ENCODE measurements at places on chromosomes 1 and 21.

GRCh38 chr21:34129039-34129891 is 55.9 kb downstream of the MRPS6 start:
- peak; percentile 58 for DNase-seq

DNA sequence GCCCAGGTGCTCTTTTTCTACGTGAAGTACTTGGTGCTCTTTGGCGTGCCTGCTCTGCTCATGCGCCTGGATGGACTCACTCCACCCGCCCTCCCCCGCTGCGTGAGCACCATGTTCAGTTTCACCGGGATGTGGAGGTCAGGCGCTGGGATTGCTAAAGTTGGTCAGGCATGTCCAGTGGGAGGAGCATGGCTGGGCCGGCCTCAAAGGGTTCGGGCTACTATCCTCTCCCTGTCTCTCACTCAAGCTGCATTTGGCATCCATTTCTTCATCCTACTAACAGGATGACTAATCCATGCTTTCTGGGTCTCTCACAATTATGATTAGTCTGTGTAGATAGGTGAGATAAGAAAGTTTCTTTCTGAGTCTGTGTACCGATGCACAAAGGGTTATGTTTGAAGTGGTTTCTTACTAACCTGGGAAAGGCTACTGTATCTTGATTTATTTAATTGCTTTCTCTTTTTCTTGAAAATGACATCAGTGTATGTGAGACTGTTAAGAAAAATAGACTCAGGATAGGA is 135.9 kb downstream of the HHAT start:
- no peak for DNase-seq

DNA sequence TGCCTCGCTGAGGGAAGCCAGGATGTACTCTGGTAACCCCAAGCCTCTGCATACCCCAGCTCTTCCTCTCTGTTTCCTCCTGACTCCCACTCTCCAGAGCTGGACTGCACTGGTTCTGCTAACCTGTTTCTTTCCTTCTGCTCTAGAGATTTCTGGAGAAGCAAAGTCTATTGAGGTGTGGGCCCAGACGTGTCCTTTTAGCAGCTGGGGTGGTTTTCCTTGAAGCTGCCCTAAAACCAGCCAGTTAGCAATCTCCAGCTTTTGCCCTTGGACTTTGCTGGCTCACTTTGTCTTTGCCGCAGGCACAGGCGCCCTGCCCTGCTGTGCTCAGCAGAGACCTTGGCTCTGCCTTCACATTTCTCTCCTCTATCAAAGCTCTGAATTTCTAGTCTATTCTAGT is 171.8 kb upstream of the IVNS1ABP start:
- no peak for DNase-seq

- no peak for DNase-seq
Observed at GRCh38 chr1:10773851-10774614, 22.4 kb downstream of the CASZ1 start.

DNA sequence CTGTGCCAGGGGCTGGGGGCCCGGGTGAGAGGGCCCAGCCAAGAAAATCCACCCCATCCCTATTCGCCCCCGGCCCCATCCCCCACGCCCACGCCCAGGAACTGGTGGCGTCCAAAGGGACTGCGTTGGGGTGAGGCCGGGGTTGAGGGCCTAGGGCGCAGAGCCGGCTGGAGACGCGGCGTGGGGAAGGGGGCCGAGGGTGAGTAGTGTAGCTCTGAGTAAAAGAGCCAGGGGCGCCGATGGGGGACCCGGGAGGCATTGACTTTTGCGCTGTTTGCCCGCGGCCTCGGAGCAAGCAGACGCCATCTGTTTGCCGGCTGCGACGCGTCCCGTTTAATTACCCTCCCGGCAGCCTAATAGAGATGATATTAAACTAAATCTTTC is 3.5 kb upstream of the DMRTA2 start:
- no peak for DNase-seq

GRCh38 chr1:38456531-38456876 is 403.1 kb downstream of the RRAGC start:
- no peak for DNase-seq

- peak; percentile 89 for DNase-seq
Observed at GRCh38 chr1:234963180-234963903, 165.3 kb downstream of the TOMM20 start.

GRCh38 chr1:1035291-1035943 is 15.5 kb downstream of the AGRN start:
- no peak for DNase-seq

DNA sequence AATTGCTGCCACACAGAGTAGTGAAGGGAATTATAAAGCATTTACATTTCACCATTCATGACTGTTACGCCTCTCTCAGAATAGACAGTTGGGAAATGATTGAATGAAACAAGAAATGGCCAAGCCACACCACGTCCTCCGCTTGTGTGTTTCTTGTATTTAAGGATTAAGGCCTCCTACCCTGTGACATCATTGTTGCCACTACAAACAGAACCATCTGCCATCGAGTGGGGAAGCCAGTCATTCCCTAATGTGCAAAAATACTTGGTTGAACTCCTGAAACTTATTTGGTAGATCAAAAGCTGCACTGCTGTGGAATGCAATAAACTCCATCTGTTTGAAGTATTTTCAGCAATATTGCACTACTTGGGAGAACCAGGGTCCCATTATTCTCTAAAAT is 99.0 kb upstream of the C1orf105 start:
- DNase-seq: no peak

DNA sequence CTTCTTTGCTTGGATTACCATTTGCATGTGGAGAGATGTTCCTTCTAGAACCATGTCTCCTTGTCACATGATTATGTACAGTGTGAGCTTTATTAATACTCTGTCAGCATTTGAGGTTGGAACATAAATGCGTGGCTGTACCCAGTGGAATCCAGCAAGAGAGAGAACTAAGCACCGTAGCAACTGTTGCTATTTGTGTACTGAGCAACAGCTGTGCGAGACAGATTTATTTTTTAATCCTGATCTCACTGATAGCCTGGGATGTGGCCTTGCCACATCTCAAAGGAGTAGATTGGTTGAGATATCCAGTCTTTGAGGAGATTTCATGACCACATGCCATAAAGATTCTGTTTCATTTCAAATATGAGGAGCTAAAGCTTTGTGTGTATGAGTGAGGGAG is 43.4 kb downstream of the KIF1B start:
- DNase-seq: no peak

DNA sequence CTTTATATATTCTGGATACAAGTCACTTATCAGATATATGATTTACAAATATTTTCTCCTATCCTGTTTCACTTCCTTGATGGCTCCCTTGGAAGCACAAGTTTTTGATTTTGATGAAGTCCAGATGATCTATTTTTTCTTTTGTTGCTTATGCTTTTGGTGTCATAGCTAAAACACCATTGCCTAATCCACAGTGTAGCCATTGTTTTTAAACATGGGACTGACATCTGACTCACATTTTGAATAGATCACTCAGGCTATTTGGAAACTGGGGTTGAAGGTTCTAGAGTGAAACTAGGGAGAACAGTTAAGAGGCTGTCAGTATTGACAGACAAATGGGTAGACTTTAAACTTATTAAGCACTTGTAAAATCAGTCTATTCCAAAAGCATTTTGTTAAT is 16.6 kb downstream of the AK4 start:
- DNase-seq: no peak

- no peak for DNase-seq
Observed at GRCh38 chr21:45161038-45161945, 86.9 kb downstream of the ADARB1 start.

GRCh38 chr1:60963167-60963940 is 119.0 kb upstream of the NFIA start:
- no peak for DNase-seq

DNA sequence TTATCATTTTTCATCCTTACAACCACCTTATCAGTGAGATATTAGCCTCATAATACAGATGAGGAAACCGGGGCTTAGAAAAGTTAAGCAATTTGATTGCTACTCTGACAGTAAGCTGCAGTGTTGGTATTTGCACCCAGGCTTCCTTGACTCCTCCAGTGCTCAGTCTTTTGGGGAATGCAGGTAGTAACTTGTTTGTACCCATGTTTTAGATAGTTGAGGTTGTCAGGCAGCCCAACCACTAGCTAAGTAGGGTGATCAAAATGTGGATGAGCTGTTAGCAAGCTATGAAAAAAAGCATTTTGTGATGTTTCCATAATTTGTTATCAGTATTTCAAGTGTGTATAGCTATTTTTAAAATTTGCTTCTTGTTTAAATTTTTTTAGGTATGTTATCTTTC is 80.8 kb downstream of the SASS6 start:
- no peak for DNase-seq

DNA sequence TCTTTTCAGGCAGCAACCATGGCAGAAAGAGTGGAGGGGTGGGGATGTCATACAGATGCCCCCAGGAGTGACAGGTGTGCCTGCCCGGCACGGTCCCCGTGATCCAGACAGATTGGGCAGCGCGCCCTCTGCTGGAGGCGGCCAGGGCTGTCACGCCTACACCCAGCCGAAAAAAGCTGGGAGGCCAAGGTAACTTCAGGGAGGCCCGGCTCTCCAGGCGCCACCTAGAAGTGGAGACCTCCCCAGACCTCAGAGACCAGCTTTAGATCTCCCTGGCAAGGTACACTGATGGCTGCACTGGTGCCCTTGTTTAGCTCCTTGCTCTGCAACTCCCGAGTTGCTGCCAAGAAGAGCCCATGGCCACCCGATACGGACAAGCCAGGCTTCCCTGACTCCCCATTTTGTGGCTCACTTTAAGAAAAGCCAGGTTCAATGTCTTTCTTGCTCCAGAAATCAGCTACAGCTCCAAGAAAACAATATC is 6.6 kb downstream of the GOLT1A start:
- peak; percentile 64 for DNase-seq

- peak; percentile 42 for DNase-seq
Observed at GRCh38 chr21:29078869-29079767, 5.7 kb upstream of the CCT8 start.

- DNase-seq: no peak
Observed at GRCh38 chr1:178418284-178418955, 78.3 kb downstream of the CLEC20A start.

DNA sequence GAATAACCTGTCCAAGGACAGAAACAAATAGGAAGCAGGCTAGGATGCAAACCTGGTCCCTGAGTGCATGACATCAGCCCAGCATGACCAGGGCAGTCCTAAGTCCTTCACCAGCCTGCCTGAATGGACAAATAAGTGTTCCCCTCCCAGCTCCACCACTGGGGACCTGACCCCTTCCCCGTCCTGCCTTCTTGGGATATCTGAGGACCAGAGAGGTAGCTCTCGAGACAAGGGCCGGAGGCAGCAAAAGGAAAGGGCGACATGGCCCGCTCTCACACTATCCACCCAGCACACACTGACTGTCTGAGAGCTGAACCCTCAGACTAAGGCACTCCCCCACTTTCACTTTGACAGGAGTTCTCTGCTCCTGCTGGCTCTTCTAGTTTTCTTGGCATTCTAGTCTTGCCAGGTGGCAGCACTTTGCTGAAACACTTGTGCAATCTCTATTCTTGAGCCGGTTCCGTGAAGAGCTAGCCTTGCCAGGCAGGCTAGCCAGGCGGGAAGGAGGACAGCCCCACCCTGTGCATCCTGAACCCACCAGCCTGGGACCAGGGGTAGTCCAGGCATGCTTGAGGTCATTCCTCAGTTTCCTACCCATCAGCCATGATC is 251.1 kb upstream of the RAB4A start:
- no peak for DNase-seq

- no peak for DNase-seq
Observed at GRCh38 chr1:64703600-64703999, 41.3 kb upstream of the RAVER2 start.

GRCh38 chr1:208799186-208799585 is 555.0 kb upstream of the PLXNA2 start:
- no peak for DNase-seq

DNA sequence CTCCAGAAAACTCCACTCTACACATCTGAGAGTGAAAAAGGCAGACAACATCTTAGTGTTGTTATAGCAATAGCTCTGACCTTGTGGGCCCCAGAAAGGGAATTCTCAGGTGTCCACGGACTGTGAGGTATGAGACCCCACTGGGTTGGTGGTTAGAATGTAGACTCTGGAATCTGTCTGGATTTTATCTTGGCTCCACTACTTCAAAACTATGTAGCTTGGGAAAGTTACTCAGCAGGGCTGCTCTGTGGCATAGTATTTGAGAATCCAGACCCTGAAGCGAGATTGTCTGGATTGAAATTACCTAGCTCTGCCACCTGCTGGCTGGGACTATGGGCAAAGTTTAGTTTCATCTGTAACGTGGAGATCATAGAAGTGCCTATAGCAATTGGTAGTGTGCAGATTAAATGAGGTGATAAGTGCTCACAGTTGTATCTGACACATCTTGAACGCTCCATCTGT is 25.8 kb downstream of the PRDM2 start:
- peak; percentile 70 for DNase-seq

DNA sequence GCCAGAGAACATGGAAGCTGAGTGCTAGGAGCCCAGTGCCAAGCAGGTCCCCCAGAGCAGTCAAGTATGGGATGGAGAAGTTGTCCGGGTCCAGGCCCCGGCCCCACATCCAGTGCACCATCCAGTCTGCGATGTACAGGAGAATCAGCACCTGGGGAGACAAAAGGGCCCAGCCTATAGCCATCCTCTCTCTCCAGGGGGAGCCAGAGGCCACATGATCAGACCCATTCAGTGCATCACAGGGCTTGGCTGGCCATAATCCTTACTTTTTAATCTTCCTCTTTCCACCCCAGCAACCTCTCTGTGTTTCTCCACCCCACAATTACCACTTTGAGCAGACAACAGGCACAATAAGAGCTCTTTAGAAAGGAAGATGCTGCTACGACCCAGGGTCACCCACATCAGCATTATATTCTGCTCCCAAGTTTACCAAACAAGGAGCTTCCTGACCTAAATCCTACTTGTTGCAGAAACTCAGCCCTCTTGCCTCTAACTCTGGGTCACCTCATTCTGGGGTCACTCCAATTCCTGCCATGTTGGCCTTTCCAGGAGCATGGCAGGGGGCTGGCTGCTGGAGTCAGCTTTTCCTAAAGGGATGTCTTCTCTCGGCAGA is 16.4 kb upstream of the RAB29 start:
- peak; percentile 65 for DNase-seq

GRCh38 chr21:42846221-42846620 is 33.1 kb downstream of the WDR4 start:
- DNase-seq: no peak

DNA sequence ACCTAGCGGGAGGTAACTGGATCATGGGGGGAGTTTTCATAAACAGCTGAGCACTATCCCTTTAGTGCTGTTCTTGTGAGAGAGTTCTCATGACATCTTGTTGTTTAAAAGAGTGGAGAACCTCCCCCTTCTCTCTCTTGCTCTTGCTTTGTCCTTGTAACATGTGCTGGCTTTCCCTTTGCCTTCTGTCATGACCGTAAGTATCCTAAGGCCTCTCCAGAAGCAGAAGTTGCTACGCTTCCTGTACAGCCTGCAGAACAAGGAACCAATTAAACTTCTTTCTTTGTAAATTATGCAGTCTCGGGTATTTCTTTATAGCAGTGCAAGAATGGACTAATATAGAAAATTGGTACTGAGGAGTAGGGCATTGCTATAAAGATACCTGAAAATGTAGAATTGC is 515.6 kb downstream of the NEGR1 start:
- no peak for DNase-seq

Data from CD4-positive, alpha-beta T cell treated with Interleukin-15 for 4 hours (primary cell).